RPMI7951 (cell line): ENCODE measurements at places on chromosomes 2 and 18. TPM values are rescaled to one million over a fixed set of nuclear protein-coding genes. Genes with fewer than 3 reads are reported as not detected.

GRCh38 chr2:74864728-74865722, 31.1 kb downstream of the HK2 start:
- DNase-seq, result peak; percentile 99

- no peak for DNase-seq
Measured at GRCh38 chr2:198545411-198545810, 741.0 kb downstream of the PLCL1 start.

DNA sequence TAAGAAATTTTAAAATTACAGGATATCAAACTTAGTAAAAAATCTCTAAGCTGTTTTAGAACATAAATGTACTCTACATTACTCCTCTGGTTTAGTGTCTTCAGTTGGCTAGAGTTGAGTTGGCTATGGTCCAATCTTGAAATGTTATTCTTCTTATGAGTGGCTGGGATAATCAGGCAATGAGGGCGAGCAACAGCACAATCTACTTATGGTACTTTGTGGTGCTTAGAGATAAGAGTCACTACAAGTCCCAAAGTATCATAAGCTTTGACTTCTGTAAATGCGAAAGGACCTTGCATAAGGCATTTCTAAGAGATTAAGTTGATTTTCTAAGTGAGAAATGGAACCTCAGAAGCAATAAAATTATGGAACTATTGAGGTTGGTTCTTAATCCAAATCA, 361.7 kb downstream of the GPD2 start:
- DNase-seq, result no peak

RGPD4 gene
- total RNA-seq, result not detected in 2 replicates

IL18RAP gene
- total RNA-seq, result not detected in 2 replicates

GRCh38 chr2:31390324-31390723, 24.2 kb downstream of the XDH start:
- no peak for DNase-seq

DNA sequence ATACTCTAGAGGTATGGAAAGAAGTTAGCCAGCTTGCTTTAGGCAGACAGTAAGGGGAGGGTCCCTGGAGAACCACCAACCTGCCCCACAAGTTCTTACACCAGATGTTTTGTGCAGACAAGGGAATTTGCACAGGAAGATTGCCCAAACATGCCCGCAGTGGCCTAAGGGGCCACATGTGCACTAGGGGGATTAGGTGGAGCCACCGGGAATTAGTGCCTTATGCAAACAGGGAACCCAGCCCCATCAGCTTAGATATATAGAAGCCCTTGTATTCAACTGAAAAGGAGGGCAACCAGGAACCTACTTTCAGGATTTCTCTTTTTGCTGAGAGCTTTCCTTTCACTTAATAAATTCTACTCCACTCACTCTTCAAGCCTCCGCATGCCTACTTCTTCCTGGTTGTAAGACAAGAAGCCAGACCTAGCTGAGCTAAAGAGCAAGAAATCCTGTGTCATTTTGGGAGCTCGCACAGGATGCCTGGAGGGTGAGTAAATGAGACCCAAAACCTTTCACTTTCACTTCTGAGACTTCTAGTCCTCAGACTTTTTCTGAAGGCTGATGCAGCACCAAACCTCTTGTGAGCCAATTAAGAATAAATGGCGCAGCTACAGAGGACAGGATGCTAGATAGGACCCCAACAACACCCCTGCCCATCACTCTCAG, 146.3 kb downstream of the GCA start:
- DNase-seq, result peak; percentile 78
